ENCODE measurements at places on chromosomes 6 and 20.

- DNase-seq: no peak
These were observed 59.3 kb downstream of the EPB41L2 start for GRCh38 chr6:131003488-131004386.

DNA sequence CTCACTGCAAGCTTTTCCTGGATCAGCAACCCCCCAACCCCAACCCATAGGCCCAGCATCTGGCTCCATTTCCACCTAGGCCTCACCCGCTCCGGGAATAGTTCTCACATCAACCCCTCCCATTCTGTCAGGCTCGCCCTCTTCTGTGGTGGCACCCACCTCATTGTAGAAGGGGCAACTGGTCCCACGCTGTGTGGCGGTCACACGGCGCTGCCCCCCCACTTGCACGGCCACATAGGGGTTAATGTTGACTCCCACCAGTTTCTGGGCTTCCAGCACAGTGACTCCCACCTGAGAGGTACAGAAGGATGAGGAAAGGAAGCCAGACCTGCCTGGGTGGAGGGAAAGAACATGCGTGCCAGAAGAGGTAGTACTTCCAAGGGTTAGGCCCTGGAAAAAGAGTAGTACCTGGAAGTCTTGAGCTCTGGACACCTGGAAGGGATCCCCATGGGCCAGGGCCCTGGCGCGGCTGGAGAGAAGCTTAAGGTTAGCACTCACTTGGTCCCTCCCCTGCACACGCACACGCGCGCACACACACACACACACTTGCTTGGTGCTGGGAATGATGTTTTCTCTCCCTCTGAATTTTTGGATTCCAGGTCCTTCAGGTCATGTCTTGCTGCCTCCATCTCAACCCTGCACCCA lies 12.7 kb upstream of the SPAG4 start:
- no peak for DNase-seq

DNA sequence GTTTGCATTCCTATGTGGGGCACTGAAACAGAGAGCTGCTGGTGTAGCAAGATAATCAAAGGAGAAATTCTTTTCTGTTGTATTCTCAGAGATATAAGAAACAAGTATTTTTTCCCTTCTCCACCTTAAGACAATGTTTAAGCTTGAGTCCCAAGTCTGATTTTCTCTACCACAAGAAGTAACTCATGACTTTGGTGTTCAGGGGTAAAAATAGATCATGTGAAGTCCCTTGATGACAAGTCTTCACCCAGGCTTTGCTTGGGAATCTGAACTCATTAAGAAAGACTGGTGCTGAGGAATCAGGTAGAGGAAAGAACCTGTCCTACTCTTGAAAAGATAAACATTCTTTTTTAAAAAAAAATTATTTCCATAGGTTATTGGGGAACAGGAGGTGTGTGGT lies 205.6 kb downstream of the ALDH8A1 start:
- no peak for DNase-seq

- no peak for DNase-seq
These were observed 16.5 kb upstream of the UBE2J1 start for GRCh38 chr6:89368999-89369398.

- no peak for DNase-seq
These were observed 123.4 kb upstream of the MAFB start for GRCh38 chr20:40812415-40812925.

GRCh38 chr6:83917001-83917400 lies 57.5 kb downstream of the CYB5R4 start:
- no peak for DNase-seq

DNA sequence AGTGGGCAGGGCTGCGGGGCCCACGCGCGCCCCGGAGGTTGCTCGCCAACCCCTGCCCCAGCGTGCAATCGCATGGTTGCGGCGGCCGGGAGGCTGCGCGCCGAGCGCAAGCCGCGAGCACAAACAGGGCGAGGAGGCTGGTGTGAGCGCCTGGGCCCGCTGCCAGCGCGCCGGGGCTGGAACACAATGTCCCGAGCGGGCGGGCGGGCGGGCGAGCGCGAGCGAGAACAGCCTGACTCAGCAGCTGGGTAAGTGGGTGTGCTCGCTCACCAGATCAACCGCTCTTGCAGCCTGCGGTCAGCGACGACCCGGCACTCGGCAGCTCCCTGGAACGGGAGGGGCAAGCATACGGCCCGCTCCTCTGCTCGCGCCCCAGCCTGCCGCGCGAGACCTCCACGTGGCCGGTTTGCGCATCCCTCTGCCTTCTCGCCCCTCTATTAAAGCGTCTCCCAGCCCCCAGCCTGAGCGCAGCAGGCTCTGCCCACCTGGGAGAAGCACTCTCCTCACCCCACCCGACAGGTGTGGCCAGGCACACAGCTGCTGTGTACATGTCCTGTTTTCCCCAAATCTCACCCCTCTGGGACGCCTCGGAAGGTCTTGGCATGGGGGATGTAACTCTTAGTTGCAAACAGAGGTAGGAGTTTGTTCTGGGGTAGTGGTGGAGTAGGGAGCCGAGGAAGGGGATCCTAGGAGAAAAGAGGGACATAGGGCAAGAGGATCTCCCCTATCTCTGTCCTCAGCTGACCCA lies 8.7 kb upstream of the ARMC12 start:
- peak; percentile 78 for DNase-seq

GRCh38 chr6:138655828-138656227 lies 117.7 kb upstream of the CCDC28A start:
- DNase-seq: no peak

DNA sequence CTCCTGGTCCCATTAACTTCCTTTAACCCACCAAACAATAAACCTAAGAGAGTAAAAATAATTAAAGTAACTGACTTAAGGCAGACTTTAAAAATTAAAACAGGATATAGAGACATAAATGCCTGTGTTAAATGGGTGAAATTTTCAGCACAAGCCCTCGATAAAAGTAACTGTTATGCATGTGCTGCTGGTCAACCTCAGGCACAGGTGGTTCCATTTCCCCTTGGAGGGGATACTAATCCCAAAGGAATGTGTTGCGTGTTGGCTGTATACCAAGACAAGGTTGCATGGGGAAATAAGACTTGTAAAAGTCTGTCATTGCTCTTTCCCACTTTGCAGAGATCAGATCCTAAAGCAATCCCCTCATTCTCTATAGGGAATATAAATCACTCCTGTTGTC lies 25.8 kb downstream of the HLA-A start:
- no peak for DNase-seq

GRCh38 chr20:48957533-48957932 lies 36.0 kb downstream of the ARFGEF2 start:
- no peak for DNase-seq
